GM23338 (cell line): ENCODE measurements at places on chromosomes 3 and 15. TPM values are rescaled to one million over a fixed set of nuclear protein-coding genes. Genes with fewer than 3 reads are reported as not detected.

The EPM2AIP1 gene
- polyA plus RNA-seq = 5.0 and 7.2 TPM in 2 replicates

The BTBD1 gene
- 11.5 and 12.6 TPM in 2 replicates for polyA plus RNA-seq

The DHX30 gene
- 47.5 and 52.8 TPM in 2 replicates for polyA plus RNA-seq

The AGBL1 gene
- polyA plus RNA-seq = not detected in 2 replicates

The IFT57 gene
- polyA plus RNA-seq = 39.5 and 49.0 TPM in 2 replicates

The KLHL40 gene
- not detected in 2 replicates for polyA plus RNA-seq

The MEF2A gene
- polyA plus RNA-seq = 17.7 and 20.3 TPM in 2 replicates

The BHLHE40 gene
- polyA plus RNA-seq = 1.7 and 2.0 TPM in 2 replicates

The IP6K1 gene
- polyA plus RNA-seq = 8.3 and 10.7 TPM in 2 replicates

The DNASE1L3 gene
- polyA plus RNA-seq = not detected in 2 replicates

The P2RY1 gene
- 12.5 and 15.2 TPM in 2 replicates for polyA plus RNA-seq
